ENCODE measurements at places on chromosomes 16 and 17. TPM values are rescaled to one million over a fixed set of nuclear protein-coding genes. Genes with fewer than 3 reads are reported as not detected.

- DNase-seq: no peak
Measured at GRCh38 chr16:88943131-88943664, 33.8 kb downstream of the CBFA2T3 start.

Gene GLOD4
- 99.0 TPM for total RNA-seq

Gene GUCY2D
- not detected for total RNA-seq

DNA sequence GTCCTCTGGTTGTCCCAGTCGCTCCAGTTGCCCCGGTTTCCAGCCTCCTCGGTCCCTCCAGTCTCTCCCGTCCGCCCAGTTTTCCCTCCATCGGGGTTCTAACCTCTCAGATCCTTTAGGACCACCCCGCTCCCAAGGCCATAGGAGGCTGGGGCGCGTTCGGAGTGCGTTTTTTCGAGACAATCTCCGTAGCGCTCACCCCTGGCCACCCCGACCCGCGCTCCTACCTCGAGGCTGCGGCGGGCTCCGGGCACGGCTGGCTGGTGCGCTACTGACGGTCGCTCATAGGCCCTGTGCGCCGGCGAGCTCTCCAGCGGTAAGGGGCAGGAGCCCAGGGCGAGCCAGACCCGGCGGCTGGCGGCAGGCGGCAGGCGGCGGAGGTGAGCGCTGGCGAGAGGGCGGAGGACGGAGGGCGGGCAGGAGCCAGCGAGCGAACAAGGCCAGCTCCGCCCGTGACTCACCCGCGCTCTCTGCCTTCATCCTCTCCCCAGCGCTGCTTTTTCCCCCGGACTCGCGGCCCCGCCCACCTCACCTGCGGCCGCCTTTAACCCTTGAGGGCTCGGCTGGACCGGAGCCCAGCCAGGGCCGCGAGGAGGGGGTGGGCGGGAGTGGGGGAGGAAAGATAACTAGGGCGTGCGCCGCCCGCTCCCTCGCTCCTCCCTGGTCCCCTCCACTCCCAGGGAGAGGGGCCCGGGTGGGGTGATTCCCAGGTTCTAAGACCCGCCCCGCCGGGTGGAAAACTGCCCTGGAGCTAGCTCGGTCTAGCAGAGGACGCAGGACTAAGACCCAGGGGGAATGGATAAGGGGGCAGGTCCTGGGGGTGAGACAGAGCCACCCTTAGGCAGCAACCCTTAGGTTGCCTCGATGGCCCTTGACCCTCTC, at the start of gene SP6:
Gene SP6, minus strand, starts transcription at position 472 of the 882 bp plus-strand sequence. CDS start 2,734 bp downstream, outside the sequence.
- DNase-seq: peak; percentile 91

- DNase-seq: no peak
Measured at GRCh38 chr17:71260366-71260940, 860.4 kb upstream of the SOX9 start.

DNA sequence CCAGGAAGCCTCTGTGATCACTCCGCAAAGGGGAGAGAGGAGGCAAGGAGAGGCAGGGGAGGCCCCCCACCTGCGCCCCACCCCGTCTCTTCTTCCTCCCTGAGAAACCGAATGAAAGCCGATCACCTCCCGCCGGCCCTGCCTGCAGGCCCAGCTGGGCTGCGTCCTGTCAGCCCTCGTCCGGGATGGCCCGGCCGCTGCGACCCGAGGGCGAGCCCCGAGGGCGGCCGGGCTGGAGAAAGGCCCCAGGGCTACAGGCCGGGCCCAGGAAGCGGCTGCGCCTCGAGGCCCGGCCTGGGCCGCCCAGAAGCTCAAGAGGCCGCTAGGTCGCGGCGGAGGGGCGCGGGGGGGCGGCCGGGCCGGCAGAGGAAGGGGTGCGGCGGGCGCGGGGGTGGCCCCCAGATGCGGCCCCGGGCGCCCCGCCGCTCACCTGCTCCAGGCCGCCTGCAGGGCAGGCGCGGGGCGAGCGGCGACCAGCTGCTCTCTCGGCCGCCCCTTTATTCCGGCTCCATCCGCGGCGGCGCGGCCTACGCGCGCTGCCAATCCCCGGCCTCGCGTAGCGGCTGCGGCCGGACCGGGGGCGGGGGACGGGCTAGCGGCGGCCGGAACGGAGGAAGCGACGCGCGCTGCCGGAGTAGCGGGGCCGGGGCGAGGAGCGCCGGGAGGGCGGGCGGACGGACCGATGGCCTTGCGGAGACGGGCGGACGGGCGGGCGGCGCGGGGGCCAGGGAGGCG, at the start of gene ZNF319:
Gene ZNF319, minus strand, starts transcription at position 702 of the 735 bp plus-strand sequence. CDS start 2,407 bp downstream, outside the sequence.
- no peak for DNase-seq

DNA sequence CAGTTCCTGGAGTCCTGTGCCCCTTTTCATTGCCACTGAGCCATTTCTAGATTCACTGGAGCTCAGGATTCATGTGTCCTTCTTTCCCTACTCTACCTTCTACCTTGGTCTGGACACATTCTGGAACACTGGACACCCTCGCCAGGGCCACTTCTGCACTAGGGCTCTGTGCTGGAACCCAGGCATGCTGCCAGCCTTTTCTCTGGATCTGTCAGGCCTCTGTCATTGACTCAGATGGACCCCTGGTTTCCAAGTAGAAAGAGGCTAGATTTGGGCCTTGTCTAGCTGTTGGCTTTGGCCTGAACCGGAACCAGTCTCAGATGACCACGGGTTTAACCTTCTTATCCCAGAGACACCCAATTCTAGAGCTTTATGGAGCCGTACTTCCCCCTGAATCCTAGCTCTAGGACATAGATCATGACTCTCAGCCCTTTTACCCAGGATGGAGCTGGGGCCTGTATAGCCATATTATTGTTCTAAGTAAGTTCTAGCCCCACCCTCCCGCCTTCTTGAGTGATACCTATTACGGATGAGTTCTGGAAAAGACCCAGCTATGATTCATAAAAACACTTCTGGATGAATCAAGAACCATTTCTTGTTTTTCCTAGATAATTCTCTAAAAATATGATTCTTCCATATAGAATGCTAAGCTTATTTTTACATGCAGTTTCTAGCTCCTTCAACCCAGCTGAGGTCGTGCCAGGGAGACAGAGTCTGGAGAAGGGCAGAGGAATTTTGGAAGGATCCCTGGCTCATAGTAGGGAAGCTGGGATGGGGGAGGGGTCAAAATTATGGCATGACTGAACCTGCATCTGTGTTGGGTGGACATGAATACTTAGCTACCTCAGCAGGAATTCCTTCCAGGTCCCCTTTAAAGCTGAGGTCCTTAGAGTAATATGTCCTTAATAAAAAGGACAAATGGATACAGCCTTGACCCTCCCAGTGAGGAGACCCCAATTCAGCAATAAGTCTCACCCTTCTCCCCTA, 1.1 kb upstream of the CHRNB1 start:
- no peak for DNase-seq

Gene OR1F1
- total RNA-seq: not detected

Gene FNDC8
- total RNA-seq: not detected

DNA sequence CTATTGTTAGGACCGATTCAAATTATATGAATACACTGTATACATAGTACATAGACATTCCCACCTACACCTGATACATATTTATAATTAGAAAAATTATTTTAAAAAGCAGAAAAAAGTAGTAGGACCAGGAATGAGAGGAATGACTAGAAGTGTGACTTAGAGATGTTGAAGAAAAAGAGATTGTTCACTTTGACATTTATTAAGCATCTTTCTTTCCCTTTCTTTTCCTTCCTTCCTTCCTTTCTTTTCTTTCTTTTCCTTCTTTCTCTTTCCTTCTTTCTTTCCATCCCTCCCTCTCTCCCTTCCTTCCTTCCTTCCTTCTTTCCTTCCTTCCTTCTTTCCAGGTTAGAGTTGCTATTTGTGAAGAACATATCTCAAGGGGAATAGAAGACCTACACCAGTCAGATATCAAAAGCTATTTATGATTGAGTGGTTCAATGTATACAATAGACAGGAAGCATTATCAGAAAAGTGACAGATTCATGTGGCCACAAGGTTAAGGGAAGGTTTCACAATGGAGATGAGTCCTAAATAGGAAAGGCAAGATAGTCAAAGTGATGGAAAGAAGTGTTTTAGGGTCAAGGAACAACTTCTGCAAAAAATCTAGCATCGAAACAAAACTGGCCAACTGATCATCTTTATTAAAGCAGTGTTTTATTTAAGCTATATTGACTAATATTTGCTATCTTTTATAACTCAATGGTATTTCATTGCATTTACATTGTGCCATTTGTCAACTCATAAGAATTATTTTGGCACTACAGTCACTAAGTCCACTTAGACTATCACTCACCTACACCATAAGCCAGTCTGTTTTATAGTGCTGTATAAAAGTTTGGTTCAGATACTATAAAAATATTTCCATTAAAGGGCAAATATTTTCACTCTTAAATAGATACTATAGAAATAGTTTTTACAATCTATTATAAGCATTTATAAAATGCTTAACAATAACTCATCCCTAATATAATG, 54.1 kb upstream of the NACA2 start:
- DNase-seq: no peak

- no peak for DNase-seq
Measured at GRCh38 chr17:4811471-4811870, 4.5 kb downstream of the PLD2 start.

Data from left colon (tissue), 2 donors.